ENCODE measurements at places on chromosomes 12 and 14.

DNA sequence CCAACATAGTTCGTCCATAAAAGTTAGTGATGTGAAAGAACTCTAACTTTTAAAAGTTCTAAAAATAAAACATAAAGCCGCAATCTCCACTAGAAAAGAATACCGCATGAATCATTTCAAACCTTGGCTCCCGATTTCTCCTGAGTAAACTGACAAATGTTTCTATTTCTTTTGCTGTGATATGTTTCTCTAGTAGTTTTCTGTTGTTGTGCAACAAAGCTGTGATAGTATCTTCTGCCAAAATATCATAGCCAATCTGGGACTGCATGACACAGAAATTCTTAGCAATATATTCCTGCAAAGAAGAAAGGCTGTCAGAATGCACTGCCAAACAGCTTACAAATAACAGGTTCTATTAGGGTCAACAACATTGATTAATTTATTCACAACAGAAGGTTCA, 174.0 kb downstream of the ITPR2 start:
- no peak for DNase-seq

- no peak for DNase-seq
Measured at GRCh38 chr14:32142341-32142740, 59.5 kb upstream of the RNU6-7 start.

DNA sequence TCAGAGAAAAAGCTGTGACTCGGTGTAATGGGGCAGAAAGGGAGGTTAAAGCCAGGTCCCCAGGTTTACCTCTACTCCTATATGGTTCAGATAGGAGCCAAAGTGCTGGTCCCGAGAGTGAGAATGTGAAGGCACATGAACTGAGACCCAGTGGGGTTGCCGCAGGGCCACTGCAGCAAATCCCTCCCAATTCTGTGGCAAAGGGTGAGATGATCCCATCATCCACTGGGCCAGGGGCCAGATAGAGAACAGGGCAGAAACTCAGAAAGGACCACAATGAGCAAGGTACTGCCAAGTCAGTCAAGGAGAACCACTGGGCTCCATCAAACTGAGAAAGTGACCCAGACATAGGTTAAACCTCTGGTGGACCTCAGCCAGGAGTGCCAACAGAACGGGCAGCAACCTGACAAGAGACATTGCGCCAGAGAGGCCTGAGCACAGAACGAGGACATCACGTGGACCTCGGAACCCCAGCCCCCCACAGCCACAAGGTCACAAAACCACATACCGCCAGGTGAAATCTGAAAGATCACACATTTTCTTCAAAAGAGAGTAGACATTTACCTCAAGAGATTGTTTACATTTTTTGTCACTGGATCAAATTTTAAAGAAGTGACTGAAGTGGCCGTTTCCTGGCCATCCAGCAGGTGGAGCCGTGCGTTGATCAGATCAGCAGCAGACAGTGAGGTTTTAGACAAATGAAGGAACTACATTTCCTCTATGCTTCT, 20.5 kb upstream of the ITPR2 start:
- peak; percentile 74 for DNase-seq

GRCh38 chr12:6091786-6092566, 32.5 kb downstream of the VWF start:
- DNase-seq: no peak

DNA sequence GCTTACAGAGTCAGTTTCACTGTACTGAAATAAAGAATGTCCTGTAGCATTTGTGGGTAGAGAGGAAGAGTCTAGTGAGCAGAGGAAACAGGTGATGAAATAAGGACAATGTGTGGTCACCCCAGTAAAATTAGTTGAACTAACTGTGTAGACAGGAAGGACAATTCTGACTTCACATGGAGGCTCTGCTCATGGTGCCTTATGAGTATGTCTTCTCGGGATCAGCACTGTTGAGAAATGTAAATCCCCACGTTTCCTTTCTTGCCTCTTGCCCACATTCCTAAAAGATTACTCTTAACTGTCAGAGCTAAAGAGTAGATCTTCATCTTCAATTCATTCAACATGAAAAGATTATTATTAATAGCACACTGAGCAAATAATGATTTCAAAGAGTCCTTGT, 113.2 kb upstream of the FLRT2 start:
- DNase-seq: no peak

DNA sequence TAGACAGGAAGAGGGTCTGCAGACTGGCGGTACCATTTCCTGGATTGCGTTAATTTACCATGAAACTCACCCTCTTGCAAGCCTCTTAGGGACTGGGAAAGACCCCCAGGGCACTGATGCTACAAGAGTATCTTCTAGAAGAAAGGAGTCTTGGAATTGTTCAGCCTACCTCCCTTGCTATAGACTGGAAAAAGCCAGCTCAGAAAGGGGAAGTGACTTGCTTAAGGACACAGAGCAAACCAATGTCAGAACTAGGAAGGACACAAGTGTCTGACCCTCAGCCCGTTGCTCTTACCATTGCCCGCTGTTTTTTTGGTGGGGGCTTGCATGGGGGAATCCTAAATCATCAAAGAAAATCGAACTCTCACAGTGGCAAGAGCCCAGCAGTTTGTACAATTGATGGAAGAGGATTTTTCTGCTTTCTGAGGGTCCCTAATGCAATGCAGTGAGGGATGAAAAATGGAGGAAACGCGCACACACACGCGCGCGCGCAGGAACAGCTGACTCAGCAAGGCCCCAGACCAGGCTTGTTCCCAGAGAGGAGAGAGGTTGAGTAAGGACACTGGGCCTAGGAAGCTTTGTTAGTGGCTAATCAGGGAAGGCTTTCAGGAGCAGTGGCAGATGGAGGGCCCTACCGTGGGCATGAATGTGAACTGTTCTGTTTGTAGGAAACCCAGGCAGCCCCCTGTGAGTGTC, 50.9 kb downstream of the RIN3 start:
- DNase-seq: no peak

GRCh38 chr12:6613015-6613775, 6.0 kb upstream of the CHD4 start:
- no peak for DNase-seq

DNA sequence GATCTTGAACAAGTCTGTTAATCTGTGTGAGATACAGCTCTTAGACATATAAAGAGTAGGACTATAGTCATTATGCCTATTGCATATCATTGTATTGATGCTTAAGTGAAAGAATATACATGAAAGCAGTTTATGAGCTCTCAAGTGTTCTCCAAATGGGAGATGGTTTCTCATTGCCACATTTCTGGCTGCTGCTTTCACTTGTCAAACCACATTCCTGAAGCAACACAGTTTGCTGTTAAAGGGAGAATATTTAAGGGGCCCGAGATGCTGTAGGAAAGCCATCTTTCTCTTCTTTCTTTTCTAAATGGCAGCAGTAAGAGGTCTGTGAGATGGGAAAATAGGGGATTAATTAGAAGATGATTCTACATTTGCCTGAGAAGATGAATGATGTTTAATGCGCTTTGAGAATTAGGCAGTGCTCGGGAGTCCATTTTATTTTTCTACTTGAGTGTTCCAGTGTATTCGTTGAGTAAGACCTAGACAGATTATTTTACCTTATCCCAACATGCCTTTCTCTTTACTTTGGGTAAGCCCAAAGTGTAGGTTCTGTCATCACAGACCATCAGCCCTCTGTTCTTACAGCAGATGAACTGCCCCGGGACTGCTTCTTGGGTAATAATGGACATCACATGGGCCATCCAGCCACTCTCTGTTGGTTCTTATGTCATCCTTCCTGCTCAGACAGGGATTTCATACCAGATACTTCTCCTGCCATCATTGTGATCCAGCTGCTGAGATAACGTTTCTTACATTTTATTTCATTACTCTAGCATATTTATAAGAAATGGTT, 35.6 kb downstream of the ANO4 start:
- no peak for DNase-seq

- DNase-seq: no peak
Measured at GRCh38 chr12:59070322-59070933, 150.1 kb upstream of the LRIG3 start.

GRCh38 chr12:30570211-30570890, 125.3 kb downstream of the IPO8 start:
- no peak for DNase-seq

GRCh38 chr14:72962829-72963312, 36.6 kb downstream of the DCAF4 start:
- no peak for DNase-seq

- DNase-seq: no peak
Measured at GRCh38 chr14:93788543-93789227, 400 bp upstream of the PRIMA1 start.

GRCh38 chr14:44027397-44027796, 479.7 kb downstream of the FSCB start:
- DNase-seq: no peak

GRCh38 chr14:99201351-99202073, 70.5 kb downstream of the BCL11B start:
- no peak for DNase-seq

DNA sequence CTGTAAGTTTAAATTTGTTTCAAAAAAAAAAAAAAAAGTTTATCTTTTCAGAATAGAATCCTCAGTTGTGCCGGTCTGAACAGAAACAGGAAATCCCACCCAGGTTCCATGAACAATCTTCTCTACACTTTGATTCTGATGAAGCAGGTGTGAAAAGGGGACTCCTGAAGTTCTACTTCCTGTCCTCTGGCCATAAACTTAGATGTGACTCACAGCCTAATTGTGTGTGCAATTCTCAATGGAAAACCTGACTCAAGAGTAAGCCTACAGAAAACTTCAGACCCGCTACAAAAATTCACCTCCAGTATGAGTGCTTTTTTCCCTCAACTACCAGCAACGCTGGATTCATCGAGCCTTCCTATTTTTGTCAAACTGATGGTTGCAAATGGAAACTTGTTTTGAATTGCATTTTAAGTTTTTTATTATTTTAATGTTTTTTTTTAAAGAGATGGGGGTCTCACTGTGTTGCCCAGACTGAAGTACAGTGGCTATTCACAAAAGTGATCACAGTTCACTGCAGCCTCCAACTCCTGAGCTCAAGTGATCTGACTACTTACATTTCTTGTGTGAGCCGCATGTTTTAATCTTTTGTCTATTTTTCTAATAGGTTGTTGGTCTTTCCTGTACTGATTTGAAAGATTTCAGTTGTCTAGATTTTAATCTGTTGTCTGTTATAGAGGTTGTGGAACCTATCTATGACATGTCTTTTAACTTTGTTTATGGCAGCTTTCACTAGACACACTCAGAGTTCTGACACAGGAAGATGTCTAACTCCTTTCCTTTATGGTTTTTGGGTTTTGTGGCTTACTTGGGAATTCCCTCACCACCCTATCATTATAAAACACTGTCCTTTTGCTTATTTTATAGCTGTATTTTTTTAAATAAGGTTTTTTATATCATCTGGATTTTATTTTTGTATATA, 37.6 kb downstream of the ATG14 start:
- peak; percentile 44 for DNase-seq

GRCh38 chr14:97458255-97458654, 661.1 kb downstream of the VRK1 start:
- DNase-seq: no peak

- no peak for DNase-seq
Measured at GRCh38 chr12:56257491-56258067, 605 bp downstream of the ANKRD52 start.

- DNase-seq: no peak
Measured at GRCh38 chr14:22163051-22163450, 426.0 kb downstream of the DAD1 start.

GRCh38 chr12:65821336-65821735, 2.9 kb upstream of the HMGA2 start:
- no peak for DNase-seq

- no peak for DNase-seq
Measured at GRCh38 chr14:21626491-21627230, 8.1 kb downstream of the OR10G2 start.

DNA sequence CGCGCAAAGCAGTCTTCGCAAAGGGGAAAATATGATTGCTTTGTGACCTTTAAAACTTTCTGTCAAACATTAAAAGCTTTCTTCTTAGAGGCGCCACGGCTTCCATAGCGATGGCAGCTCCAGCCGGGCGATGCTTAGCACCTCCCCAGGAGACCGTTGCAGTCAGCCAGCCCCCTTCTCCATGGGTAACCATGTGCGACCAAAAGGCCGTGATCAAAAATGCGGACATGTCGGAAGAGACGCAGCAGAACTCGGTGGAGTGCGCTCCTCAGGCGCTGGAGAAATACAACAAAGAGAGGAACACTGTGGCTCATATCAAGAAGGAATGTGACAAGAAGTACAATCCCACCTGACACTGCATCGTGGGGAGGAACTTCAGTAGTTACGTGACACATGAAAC, 12.7 kb upstream of the STON2 start:
- DNase-seq: no peak

- DNase-seq: peak; percentile 51
Measured at GRCh38 chr14:72476657-72477499, 417.0 kb downstream of the DPF3 start.

- peak; percentile 47 for DNase-seq
Measured at GRCh38 chr12:114684098-114684869, at the start of gene TBX3. TBX3 (minus strand) TSS chr12:114684175; CDS start chr12:114683200, 975 bp downstream.

DNA sequence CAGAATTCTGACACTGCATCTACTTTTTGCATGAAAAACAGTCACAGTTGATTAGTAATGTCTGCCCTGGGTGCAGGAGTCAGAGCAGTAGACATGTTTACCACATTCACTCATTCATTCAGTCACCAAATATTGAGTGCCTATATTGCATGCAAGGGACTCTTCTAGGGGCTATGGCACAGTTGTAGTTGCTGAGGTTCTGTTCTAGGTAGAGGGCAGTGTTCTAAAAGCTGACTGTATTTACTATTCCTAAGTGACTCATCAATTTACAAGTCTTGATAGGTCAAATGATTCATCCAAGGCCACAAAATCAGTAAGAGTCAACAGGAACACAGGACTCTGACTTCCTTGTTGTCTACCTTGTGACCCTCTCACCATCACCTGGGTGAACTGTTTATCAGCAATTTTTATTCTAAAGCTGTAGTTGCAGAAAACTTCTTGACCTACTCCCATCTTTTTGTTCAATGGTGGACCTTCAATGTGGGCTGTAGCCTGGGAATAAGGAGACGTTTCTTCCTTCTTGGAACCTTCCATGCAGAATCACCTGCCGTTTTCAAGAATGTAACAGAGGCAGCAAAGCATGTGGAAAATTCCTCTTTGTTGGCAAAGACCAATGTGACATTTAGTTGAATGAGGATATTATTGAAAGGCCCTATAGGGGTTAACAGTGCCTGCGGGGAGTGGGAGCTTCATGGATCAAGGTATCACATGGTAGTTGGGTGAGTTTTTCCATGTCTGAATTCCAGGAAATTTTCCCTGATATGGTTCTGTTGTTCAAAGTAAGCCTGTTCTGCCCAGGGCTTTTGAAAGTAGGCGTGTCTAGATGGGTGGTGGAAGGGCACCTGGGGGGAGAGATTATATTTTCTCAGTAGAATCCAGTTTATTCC, 223.2 kb downstream of the KTN1 start:
- no peak for DNase-seq

DNA sequence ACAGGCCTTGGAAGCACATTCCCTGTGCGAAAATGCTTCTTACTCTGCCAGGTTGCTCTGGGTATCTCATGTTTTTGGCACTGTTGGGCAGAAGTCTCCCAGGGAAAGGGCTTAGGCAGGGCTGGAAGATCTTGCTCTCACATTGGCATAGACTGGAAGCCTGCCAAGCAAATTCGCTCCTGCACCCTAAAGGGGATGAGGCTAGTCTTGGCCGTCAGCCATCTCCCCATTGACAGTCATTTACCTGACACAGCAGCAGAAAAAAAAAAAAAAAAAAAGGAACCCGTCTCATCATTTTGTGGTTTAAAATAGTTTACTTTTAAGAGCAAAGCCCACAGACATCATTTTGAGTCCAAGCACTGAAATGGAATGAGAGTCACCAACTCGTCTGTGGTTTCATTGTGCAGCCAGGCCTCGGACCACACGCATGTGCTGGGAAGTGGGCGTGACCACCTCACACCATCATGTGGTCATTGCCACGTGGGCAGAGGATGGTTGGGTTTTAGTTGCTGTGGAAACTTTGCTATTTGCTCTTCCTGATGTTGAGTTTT, 84.8 kb downstream of the NRXN3 start:
- DNase-seq: no peak

All from stimulated activated CD4-positive, alpha-beta T cell treated with anti-CD3 and anti-CD28 coated beads, Interleukin-2, amount 100 ng/mL, for 24 hours (primary cell).